Myometrial cell (primary cell): ENCODE measurements at places on chromosomes 6 and 20. TPM values are rescaled to one million over a fixed set of nuclear protein-coding genes. Genes with fewer than 3 reads are reported as not detected.

The C20orf204 gene
- total RNA-seq = under 0.01 TPM in 1 of 2 replicates, not detected in the other

The PCSK2 gene
- not detected in 2 replicates for total RNA-seq

The WFDC10B gene
- not detected in 2 replicates for total RNA-seq

The ACSS1 gene
- 5.2 and 7.1 TPM in 2 replicates for total RNA-seq
